ENCODE measurements at places on chromosomes 11 and 22.
A peak's percentile ranks its signal among the peaks of the same experiment; 100 is the strongest.

- H3K36me3 ChIP-seq: no peaks in the 10 kb centered on the region
- H3K4me1 ChIP-seq: peaks cover 2% of the 10 kb centered on the region
- peaks cover 30% of the 10 kb centered on the region for H3K27me3 ChIP-seq
- DNase-seq: no peak
- H3K27ac ChIP-seq: no peak overlapping the region
Observed at GRCh38 chr11:7907121-7907520, 23.9 kb downstream of the OR10A6 start.

DNA sequence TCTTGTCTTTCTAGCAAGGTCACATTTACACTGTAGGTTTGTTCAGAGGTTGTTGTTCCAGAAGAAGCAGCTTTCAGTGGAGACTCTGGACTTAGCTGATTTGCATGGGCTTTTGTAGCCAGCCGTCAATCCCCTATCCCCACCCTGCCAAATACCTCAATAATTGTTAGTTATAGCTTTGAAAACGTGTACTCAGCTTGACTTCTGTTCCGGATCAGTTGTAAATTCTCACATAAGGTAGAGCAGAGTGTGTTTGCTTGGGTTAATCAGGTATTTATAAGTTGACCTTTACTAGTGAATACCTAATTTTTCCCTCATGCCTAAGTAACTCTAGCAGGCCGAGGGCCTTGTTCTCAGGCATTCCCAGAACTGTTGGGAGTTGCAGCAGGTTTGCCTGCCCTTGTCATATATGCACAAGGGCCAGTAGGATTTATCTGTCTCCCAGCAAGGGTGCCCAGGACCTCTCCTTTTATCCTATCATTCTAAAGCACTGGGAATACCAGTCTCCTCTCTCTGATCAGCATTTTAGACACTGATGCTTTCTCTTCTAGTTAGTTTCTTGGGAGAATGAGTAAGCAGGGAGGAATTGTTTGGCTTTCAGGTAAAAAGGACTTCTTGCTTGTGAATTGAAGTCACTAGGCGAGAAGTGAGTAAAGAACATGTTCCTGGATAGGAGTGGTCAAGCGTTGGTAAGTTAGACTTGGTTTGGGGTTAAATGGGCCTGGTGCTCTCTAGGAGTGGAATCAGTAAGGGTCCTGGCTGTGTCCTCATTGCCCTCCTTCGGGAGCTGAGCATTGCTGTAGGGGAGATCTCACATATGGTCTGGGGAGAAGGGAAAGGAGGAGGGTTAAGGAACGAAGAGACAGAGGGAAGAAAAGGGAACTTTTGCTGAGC is 22.1 kb downstream of the STIM1 start:
- peaks cover 62% of the 10 kb centered on the region for H3K4me1 ChIP-seq
- DNase-seq: no peak
- H3K36me3 ChIP-seq: peaks cover 6% of the 10 kb centered on the region
- H3K27me3 ChIP-seq: no peaks in the 10 kb centered on the region
- H3K27ac ChIP-seq: no peak overlapping the region

- no peak for DNase-seq
- H3K4me3 ChIP-seq: no peak overlapping the region
- peaks cover 15% of the 10 kb centered on the region for H3K27me3 ChIP-seq
- H3K4me1 ChIP-seq: no peaks in the 10 kb centered on the region
Observed at GRCh38 chr11:131904756-131905155, 534.3 kb downstream of the NTM start.

DNA sequence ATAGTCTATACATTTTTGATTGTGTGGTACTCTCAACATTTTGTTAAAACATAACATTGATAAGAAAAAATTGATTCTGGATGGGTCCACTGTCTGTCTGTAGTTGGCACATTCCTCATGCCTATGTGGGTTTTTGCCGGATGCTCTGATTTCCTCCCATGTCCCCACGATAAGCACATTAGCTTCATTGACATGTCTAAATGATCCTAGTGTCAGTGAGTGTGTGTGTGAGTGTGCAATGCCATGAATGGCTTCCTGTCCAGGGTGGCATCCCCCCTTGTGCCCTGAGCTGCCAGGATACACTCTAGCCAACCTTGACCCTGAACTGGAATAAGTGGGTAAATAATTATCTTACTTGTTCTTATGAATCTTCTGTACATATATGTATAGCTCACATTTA is 5.4 kb downstream of the SFI1 start:
- H3K27ac ChIP-seq: peak overlapping the region; percentile 66
- H3K4me1 ChIP-seq: peaks cover 54% of the 10 kb centered on the region
- H3K4me3 ChIP-seq: no peak overlapping the region
- DNase-seq: no peak
- peaks cover 61% of the 10 kb centered on the region for H3K36me3 ChIP-seq

GRCh38 chr11:16924462-16924825 is 89.8 kb downstream of the PLEKHA7 start:
- H3K27ac ChIP-seq: no peak overlapping the region
- H3K27me3 ChIP-seq: peaks cover 52% of the 10 kb centered on the region
- H3K36me3 ChIP-seq: no peaks in the 10 kb centered on the region
- H3K4me3 ChIP-seq: no peak overlapping the region

- no peaks in the 10 kb centered on the region for H3K36me3 ChIP-seq
- no peaks in the 10 kb centered on the region for H3K4me1 ChIP-seq
- DNase-seq: no peak
- H3K4me3 ChIP-seq: no peak overlapping the region
Observed at GRCh38 chr11:116336540-116336939, 436.2 kb downstream of the BUD13 start.

DNA sequence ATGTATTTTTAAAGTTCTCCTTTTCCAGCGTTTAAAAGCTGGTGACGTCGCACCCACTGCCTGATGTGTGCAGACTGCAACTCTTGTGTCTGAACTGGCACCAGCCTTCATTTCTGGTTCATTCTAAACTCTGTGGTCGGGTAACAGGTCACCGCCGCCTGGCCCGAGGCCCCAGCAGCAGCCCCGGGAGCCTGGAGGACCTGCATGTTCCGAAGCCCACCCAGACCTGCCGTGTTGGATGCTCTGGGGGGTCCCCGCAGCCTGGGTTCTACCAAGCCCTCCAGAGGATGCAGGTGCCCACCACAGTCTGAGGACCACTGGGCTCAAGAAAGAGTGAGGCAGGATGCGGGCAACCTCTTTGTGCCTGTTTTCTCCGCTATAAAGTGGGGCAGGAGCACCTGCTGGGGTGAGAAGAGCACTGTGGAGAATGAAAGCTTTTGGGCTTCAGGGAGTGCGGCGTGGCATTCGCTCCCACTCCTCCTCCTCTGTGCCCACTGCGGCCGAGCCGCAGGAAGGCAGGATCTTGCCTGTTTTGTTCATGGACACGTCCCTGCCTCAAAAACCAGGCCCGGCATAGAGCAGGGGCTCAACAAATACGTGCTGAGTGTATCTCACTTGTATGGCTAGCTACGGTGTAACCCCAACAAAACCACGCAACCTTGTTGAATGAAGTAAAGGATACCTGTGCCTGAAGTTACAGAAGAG is 40.1 kb downstream of the CERK start:
- H3K4me3 ChIP-seq: no peak overlapping the region
- H3K4me1 ChIP-seq: no peaks in the 10 kb centered on the region
- H3K27me3 ChIP-seq: no peaks in the 10 kb centered on the region
- DNase-seq: no peak
- no peak overlapping the region for H3K27ac ChIP-seq

- H3K27ac ChIP-seq: no peak overlapping the region
- H3K4me3 ChIP-seq: no peak overlapping the region
- no peaks in the 10 kb centered on the region for H3K36me3 ChIP-seq
Observed at GRCh38 chr11:122649116-122649515, 6.4 kb upstream of the UBASH3B start.

GRCh38 chr11:45278714-45279113 is 7.4 kb downstream of the SYT13 start:
- no peaks in the 10 kb centered on the region for H3K4me1 ChIP-seq
- no peak overlapping the region for H3K4me3 ChIP-seq
- H3K36me3 ChIP-seq: no peaks in the 10 kb centered on the region
- no peak overlapping the region for H3K27ac ChIP-seq

- no peaks in the 10 kb centered on the region for H3K36me3 ChIP-seq
- DNase-seq: no peak
- H3K4me1 ChIP-seq: no peaks in the 10 kb centered on the region
- peaks cover 2% of the 10 kb centered on the region for H3K27me3 ChIP-seq
Observed at GRCh38 chr11:16817351-16817750, 78.9 kb downstream of the C11orf58 start.

GRCh38 chr22:44996120-44996519 is 13.7 kb downstream of the PHF21B start:
- peaks cover 2% of the 10 kb centered on the region for H3K4me1 ChIP-seq
- no peaks in the 10 kb centered on the region for H3K27me3 ChIP-seq
- no peak overlapping the region for H3K27ac ChIP-seq
- DNase-seq: no peak
- H3K4me3 ChIP-seq: no peak overlapping the region
- H3K36me3 ChIP-seq: no peaks in the 10 kb centered on the region

GRCh38 chr11:2700415-2701211 is 819 bp upstream of the KCNQ1OT1 start:
- peaks cover 5% of the 10 kb centered on the region for H3K27me3 ChIP-seq
- DNase-seq: peak; percentile 32
- H3K4me1 ChIP-seq: peaks cover 9% of the 10 kb centered on the region
- peaks cover 9% of the 10 kb centered on the region for H3K36me3 ChIP-seq
- H3K4me3 ChIP-seq: peak overlapping the region; percentile 77

DNA sequence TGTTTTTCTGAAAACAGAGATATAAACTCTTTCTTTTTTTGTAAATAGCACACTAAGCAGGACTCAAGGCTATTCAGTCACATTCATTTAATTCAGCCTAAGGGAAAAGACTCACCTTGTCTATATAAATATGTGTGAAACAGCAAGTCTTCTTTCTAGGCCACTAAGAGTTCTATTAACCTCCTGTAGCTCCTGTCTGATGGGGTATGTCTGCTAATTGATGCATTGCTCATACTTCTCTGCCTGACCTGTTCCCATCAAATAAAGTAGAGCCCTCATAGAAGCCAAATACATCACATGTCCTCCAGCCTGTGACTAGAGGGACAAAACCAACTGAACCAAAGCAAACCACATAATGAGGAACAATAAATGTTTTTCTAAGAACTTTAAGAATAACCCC is 68.2 kb downstream of the MSANTD4 start:
- no peak overlapping the region for H3K4me3 ChIP-seq
- DNase-seq: no peak
- no peaks in the 10 kb centered on the region for H3K27me3 ChIP-seq

DNA sequence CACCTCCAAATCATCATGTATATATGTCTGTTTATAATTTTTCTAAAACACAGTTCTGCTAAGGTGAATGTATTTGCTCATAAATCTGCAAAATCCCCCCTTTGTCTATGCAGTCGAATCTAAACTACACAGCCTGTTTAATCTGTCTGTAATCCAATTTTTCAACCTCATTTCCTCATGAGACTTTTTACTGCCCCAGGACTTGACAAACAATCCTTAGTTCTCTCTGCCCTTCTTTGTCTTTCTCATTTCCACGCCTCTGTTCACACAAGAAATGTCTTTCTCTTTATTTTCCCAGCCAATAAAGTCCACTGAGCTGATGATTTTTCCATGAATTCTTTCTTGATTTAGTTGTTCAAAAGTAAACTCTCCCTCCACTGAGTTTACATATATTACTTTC is 1154.3 kb downstream of the FAM181B start:
- no peak overlapping the region for H3K4me3 ChIP-seq
- DNase-seq: no peak
- no peaks in the 10 kb centered on the region for H3K36me3 ChIP-seq
- no peak overlapping the region for H3K27ac ChIP-seq

Measured in activated CD4-positive, alpha-beta T cell treated with anti-CD3 and anti-CD28 coated beads, Interleukin-2, amount 10 ng/mL, durations not matched to agents 7 days and 5 days (primary cell).